Endothelial cell (in vitro differentiated cells): ENCODE measurements at places on chromosomes 5 and 9. TPM values are rescaled to one million over a fixed set of nuclear protein-coding genes. Genes with fewer than 3 reads are reported as not detected.

The ITK gene
- not detected for total RNA-seq

GRCh38 chr5:145847499-145848497, 12.7 kb upstream of the PRELID2 start:
- no peaks in the 10 kb centered on the region for H3K4me1 ChIP-seq
- peaks cover 1% of the 10 kb centered on the region for H3K27me3 ChIP-seq
- H3K4me3 ChIP-seq, result no peak overlapping the region
- no peak for DNase-seq

- no peaks in the 10 kb centered on the region for H3K36me3 ChIP-seq
- no peak overlapping the region for H3K27ac ChIP-seq
- H3K27me3 ChIP-seq, result peaks cover 1% of the 10 kb centered on the region
- no peaks in the 10 kb centered on the region for H3K4me1 ChIP-seq
Measured at GRCh38 chr9:14585730-14586473, 107.3 kb downstream of the ZDHHC21 start.

The FOXI1 gene
- 2.2 TPM for total RNA-seq
